NB4 (cell line): ENCODE measurements at places on chromosomes 3 and 15.

DNA sequence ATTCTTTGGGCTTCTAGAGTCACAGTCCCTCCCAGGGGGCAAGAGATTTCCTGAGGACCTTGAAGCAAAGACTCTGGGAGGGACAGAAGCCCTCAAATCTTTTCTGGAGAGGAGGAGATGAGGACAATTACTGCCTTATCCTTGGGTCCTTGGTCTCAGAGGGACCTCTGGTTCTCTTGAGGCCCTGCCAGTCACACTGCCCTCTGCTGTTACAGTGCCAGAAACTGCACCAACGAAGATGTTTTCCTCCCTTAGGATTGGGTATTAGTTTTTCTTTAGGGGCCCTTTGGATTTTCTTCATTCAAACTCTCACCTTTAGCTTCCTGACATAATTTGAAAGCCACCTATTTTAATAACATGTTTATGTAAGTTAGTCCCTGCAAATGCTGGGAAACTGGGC is 58.2 kb upstream of the SCN5A start:
- peak; percentile 15 for DNase-seq

GRCh38 chr15:63553388-63553791 is 43.8 kb upstream of the FBXL22 start:
- DNase-seq = no peak

DNA sequence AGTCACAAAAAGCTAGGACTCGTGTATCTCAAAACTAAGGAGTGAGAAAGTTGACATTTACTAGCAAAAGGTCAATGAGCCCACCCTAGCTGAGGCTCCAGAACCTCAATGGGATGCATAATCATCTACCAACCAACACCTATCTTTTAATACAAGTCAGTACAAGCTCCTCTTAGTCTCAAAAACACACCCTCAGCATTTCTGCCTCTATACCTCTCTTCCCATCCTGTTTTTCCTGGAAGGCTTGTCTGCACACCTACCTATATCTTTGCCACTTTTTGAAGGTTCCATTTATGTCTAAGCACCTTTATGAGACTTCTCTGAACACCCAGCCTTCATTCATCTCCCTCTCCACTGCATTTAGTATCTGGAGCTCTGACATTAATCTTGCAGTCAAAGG is 10.0 kb downstream of the WWTR1 start:
- no peak for DNase-seq

DNA sequence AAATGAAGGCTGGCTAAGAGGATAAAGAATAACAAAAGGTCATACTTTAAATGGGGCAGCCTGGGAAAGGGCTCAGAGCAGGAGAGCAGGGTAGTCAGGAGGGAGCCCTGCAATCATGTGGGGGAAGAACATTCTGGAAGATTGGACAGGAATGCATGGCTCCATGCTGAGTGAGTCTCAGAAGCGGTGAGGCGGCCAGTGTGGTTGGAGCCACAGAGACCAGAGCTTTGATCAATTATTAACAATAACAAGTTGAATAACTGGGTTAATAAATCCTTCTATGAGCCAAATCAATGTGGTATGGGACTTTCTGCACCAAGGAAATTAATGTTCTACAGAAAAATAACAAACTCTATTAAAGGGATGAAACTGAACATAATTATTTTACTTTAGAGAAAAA is 57.9 kb upstream of the DCUN1D1 start:
- no peak for DNase-seq

DNA sequence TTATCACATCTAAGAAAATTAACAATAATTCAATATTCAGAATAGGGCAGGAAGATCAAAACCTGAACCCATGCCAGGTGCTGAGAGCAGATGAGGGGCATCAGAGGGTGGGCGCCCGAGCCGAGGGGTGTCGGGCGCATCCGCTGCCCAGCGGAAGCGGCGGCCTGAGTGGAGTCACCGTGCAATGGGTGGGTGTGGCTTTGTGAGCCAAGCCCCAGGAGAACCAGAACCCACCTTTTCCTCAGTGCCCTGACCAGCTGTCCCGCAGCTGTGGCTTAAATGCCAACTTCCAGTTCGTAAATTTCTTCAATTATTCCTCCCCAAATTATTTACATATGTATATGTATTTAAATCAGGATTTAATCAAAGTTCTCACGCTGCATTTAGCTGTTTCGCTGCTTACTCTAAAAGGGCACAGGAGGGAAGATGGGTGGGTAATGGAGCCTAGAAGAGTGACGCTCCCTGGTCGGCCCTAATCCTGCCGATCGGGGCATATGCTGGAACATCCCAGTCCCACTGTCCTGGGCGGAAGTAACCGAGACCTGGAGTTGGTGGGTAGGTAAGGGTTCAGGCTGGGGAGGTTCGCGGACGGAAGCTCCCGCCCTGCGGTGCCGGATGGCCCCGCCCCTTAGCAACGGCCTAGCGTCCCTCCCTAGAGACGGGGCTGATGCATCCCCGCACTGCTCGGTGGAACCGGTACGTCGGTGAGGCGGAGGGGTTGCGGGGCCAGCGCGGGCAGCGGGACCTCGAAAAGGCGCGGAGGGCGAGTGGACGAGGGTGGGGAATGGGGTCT is 1.3 kb downstream of the DNAH1 start:
- no peak for DNase-seq

- DNase-seq = no peak
These were observed 7.4 kb downstream of the ZDHHC19 start for GRCh38 chr3:196203846-196204245.

- DNase-seq = no peak
These were observed 128.7 kb downstream of the GHSR start for GRCh38 chr3:172319595-172319994.

GRCh38 chr3:78879295-78879860 is 888.4 kb downstream of the ROBO1 start:
- DNase-seq = no peak

- no peak for DNase-seq
These were observed 317.5 kb downstream of the GBE1 start for GRCh38 chr3:81443958-81444357.

GRCh38 chr15:25862071-25862471 is 1.1 kb downstream of the ATP10A start:
- no peak for DNase-seq
